ENCODE measurements at places on chromosomes 1 and 21.

DNA sequence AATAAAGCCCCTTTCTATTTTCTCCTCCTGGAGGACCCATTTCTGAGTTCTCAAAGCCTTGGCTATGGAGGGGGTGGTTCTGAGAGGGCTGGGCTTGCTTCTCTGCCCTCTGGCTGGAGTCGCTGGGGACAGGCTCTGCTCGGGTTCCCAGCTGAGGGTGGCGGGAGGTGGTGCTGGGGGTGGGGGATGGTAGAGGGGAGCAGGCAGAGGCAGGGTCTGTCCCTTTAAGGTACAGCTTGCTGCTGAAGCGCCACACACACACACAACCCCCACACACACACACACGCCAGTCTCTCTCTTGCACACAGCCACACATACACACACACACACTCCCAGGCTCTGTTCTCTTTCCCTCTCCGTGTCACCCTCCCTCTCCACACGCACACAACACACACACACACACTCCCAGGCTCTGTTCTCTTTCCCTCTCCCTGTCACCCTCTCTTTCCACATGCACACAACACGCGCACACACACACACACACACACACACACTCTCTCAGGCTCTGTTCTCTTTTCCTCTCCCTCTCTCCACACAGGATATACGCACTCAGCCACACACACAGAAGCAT is 69.8 kb upstream of the SSBP3 start:
- no peak for DNase-seq

DNA sequence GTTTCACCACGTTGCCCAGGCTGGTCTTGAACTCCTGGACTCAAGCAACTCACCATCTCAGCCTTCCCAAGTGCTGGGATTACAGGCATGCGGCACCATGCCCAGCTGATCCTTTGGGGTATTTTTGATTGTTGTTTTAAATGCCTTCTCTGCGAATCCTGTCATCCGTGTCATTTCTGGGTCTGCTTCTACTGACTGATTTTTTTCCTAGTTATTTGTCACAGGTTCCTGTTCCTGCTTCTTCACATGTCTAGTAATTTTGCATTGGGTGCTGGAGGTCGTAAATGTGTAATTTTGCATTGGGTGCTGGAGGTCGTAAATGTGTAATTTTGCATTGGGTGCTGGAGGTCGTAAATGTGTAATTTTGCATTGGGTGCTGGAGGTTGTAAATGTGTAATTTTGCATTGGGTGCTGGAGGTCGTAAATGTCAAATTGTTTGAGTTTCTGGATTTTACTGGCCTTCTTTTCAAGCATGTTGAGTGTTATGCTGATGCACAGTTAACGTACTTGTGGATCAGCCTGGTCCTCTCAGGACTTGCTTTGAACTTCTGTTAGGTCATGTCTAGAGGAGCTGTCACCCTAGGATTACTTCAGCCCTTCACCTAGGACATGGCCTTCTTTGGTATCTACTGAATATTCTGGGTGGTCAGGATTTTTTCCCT is 4.1 kb upstream of the ARHGEF16 start:
- DNase-seq, result no peak

- DNase-seq, result peak; percentile 12
Measured at GRCh38 chr1:241639623-241640148, 483 bp downstream of the CHML start.

DNA sequence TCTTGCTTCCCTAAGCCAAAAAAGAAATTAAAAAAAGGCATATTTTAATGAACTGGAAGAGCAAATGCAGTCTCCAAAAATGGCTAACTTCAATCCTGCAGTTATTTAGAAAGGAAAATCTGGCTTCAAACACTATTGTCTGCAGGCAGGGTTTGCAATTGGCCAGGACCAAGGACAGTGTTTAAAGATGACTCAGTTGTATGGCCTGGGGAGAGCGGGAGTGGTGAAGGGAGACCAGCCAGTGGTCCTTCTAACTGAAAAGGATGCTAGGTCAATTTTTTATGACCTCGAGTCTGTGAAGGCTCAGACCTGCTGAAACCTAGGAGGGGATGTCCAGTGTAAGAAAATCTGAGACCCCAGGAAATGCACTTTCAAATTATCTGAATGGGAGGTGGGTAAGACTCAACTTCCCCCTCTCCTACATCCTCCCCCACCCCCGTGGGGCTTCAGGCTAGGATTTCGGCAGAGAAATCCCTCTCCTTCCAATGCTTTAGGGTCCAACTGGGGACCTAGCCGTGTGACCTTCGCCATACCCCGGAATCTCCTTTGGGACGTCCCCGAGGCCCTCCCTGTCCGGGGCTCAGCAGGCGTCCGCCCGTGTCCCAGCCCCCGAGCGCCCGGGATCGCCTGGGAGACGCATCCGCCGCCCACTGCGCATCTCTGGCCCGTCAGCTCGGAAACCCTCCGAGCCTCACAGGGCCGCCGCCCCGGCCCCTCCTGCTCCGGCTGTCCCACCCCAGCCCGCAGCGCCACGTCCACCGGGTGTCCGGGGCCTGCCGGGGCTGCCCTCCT is 602 bp upstream of the RIMKLA start:
- DNase-seq, result no peak

GRCh38 chr1:9024837-9025236 is 1.4 kb downstream of the SLC2A7 start:
- DNase-seq, result no peak

- DNase-seq, result peak; percentile 40
Measured at GRCh38 chr1:207454046-207454964, at the start of gene CR2. Gene CR2 (plus strand): TSS chr1:207454328. CDS start chr1:207454419, 91 bp downstream.

GRCh38 chr1:201085902-201086735 is 26.1 kb downstream of the CACNA1S start:
- peak; percentile 21 for DNase-seq

- DNase-seq, result no peak
Measured at GRCh38 chr21:40923407-40923806, 76.4 kb upstream of the DSCAM start.

DNA sequence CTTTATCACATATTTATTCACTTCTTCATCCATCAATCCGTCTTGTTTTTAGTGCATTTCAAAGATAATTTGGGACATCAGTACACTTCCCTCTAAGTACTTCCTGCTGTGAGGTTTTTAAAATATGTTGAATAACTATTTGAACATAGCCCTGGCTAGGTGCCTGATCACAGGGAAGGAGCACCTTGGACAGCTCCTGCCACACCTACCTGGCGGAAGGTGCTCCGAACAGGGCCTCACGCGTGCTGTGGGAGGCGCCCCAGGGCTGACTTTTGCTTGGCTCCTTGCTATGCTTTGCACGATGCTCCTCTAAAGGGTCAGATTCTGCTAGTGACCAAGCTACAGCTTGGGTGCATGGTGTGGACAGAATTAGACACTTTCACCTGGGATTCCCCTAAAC is 4.9 kb upstream of the ATXN7L2 start:
- no peak for DNase-seq

- no peak for DNase-seq
Measured at GRCh38 chr1:18047122-18047521, 60.5 kb upstream of the IGSF21 start.

- DNase-seq, result no peak
Measured at GRCh38 chr21:36854391-36854790, 112.1 kb downstream of the HLCS start.

DNA sequence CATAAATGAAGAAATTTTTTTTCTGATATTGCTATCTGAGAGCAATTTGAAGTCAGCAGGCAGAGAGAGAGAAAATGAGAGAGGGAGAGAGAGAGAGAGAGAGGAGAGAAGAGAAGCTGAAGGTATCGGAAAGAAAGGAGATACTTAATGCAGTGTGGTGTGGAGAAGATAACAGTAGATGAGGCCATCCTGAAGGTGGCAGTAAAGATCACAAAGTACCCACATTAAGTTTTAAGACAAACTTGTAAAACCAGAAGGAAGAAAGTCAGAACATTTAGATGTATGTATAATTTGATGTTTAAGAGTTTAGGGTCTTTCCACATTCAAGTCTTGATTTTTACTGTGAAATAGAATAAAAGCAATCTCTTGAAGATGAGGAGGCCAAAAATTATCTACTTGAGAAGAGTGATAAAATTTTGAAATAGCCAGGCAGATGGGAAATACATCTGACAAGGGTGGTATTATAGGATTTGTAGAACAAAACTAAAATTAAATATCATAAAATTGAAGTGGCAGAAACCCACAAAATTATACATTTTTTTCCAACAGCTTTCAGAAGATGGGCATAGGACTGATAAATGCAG is 1753.4 kb downstream of the MRPL39 start:
- peak; percentile 7 for DNase-seq

DNA sequence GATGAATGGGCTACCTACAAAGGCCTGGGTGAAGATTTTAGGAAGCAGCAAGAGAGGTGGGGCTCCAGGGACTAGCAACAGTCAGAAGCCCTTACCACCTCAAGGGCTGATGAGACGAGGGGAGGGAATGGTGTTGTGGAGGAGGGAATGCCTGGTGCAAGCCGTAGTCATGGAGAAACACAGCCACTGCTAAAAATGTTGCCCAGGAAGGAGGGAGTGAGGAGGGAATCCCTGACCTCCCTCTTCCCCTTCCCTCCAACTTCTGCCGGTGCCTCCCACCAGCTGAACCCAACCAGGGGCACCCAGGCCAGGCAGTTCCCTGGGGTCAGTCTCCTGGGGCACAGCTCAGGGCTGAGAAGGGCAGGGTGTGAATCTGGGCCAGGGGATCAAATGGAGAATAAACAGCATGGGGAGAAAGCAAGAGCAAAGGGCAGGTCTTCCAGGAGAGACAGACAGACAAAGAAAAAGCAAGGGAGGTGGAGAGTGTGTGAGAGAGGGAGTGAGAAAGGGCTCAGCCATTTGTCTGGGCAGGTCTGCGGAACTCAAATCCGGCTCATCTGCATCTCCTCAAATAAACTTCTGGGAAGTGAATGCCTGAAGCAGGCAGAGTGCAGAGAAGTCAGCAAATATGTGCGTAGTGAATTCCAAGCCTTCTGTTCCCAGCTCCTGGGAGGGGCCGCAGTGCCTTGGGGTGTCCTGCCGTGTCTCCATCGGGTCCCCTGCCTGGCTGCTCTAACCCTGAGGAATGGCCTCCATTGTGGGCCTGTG is 27.1 kb upstream of the POU3F1 start:
- DNase-seq, result no peak

DNA sequence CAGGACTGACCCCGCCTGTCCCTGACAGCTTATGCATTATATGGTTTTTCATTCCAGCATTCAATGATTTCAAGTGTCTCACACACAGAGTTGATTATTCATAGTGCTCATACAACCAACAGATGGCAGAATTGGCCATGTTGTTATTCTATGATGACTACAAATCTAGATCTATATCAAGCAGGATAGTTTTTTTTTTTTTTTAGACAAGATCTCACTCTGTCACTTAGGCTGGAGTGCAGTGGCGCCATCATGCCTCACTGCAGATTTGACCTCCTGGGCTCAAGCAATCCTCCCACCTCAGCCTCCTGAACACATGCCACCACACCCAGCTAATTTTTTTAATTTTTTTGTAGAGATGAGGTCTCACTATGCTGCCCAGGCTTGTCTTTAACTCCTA is 40.1 kb upstream of the LRRC8D start:
- no peak for DNase-seq

GRCh38 chr1:195202241-195202640 is 1406.0 kb downstream of the KCNT2 start:
- no peak for DNase-seq

GRCh38 chr1:37174876-37175275 is 140.6 kb upstream of the GRIK3 start:
- DNase-seq, result no peak

DNA sequence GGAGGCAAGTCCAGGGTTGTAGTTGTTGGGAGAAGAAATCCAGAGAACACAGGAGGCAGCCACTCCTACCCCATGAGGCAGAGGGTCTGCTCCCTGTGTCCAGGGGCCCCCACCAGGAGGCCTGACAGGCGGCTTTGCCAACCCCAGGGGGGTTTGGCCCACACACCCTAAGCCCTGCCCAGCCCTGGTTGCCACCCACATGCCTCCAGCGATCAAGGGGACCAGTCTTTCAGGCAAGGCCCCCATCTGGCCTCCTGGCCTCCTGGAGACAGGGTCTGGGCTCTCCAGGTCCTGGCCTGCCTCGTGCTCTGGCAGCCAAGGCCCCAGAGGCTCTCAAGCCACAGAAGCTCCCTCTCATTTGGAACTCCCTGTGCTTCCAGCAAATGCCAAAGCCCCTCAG is 38.5 kb downstream of the SDC3 start:
- no peak for DNase-seq

DNA sequence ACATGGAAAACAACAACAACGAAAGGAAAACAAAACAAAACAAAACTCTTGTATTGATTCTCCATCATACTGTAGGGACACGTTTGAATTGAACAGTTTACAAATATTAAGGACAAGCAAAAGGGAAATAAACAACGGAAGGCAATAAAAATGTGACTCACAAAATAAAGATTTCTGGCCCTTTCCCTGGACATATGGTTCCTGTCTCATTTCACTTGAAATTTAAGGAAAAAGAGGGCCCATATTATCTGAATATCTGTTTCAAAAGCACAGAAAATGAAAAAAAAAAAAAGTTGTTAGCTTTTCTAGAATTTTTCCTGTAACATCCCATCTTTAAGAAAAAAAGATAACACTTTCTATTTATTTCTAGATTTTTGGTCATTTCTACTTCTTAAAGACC is 3.6 kb upstream of the PKN2 start:
- no peak for DNase-seq

- DNase-seq, result no peak
Measured at GRCh38 chr1:162386292-162387225, 5.0 kb downstream of the C1orf226 start.

DNA sequence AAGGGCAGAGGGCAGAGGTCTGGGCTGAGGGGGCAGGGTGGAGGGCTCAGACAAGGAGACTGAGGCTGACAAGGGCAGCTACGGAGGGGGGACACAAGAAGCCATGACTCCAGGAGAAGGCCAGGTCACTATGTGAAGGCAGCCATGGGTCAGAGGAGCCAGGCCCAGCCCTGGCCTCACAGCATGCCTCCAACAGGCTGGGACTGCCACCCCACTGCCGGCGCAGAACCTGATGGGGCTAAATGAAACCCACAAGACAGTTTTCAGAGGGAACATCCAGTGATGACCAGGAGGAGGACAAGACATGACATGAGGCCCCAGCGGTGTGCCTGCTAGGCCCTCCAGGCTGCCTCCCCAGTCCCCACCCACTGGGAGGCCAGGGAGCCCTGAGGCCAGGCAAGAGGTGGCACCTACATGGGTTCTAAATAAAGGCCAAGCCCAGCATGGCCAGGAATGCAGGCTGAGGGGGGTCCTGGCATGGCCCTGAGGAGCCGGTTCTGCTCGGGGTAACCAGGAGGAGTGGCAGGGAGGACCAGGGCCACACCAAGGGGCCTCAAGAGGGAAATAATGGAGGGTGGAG is 27.3 kb upstream of the LSS start:
- no peak for DNase-seq

- DNase-seq, result no peak
Measured at GRCh38 chr1:205438213-205439158, 16.6 kb upstream of the LEMD1 start.

DNA sequence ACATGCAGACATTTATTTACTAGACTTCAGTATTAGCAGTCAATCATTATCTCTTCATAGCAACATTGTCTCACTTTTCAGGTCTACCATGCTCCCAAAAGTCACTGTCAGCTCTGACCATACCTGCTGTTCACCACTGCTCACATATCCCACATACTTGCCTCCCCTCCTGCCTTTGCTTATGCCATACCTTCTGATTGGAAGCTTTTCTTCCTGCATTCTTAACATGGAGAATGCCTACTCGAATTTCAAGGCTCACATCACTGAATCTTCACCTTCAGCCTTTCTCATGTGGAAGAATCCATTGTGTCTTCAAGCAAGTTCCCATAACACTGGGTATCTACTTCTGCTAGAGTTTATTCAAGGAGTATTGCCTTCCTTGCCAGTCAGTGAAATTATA is 135.4 kb downstream of the NTNG1 start:
- no peak for DNase-seq

GRCh38 chr1:8047686-8048445 is 21.8 kb upstream of the ERRFI1 start:
- DNase-seq, result no peak
